NCI-H2171 treated with DMSO at 0.1 percent for 48 hours (cell line): ENCODE measurements at places on chromosomes 16 and 17.
A peak's percentile ranks its signal among the peaks of the same experiment; 100 is the strongest.

- DNase-seq = no peak
Measured at GRCh38 chr16:51733181-51733580, 582.1 kb upstream of the SALL1 start.

DNA sequence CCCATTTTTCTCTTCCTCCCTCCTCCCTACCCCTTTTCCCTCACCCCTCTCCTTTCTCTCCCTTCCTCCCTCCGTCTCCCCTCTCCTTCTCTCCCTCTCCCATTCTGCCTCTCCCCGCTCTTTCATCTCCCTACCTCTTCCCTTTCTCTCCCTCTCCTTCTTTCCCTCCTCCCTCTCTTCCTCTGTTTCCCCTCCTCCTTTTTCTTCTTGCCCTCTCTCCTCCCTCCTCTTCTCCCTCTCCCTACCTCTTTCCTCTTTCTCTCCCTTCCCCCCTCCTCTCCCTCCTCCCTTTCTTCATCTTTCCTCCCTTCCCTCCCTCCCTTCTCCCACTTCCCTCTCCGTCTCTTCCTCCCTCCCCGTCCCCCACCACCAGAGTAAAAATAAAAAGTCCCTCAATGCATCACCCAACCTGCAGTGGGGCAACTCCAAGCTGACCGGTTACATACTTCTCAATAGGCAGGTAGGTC lies 10.4 kb downstream of the CHD9NB start:
- DNase-seq = no peak

GRCh38 chr16:1908983-1909382 lies 9.2 kb downstream of the HS3ST6 start:
- DNase-seq = no peak

DNA sequence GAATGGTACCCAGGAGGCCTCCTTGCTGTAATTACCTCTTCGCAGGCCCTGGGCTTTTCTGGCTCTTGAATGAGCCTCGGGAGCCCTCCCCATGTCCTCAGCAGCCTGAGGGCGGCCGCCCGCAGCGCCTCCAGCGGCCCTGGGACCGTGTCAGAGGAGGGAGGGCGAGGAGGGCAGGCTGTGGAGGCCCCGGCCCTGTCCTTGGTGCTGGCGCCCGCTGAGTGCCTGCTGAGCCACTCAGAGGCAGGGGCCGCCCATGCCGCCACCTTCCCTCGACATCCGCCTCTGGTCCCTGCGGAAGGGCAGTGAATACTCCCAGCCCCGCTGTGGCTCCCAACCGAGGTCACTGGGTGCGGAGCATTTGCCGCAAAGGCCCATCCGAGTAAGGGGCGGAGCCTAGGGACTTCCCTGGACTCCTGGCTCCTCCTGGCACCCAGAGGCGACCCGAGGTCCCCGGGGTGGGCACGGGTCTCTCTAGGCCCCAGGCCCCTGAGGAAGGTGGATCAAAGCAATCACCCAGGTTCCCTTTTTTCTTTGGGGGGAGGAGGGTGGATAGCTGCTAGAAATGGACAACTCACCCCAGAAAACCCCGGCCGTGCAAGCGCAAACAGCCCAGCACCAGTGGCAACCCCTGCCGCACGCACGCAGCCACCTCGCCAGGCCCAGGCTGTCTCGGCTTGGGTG lies 2.8 kb downstream of the RBFOX3 start:
- no peak for DNase-seq

DNA sequence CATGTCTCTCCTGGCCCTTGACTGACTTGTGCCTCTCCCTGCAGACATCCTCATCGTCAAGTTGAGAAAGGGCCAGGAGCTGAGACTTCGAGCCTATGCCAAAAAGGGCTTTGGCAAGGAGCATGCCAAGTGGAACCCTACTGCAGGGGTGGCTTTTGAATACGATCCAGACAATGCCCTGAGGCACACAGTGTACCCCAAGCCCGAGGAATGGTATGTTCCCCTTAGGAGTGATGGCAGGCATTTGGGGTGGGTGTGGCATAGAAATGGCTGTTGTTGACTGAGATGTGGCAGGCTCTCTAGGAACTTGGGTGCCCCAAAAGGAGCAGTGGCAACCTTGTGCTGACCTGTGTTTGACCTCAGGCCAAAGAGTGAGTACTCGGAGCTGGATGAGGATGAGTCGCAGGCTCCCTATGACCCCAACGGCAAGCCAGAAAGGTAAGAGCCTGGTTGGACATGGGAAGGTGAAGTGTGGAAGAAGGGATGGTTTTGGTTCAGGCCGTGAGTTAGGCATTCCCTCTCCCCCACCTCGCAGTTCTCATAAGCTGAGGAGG lies 7.5 kb downstream of the POLR2C start:
- DNase-seq = no peak

- DNase-seq = peak; percentile 91
Measured at GRCh38 chr17:81566461-81567126, 14.4 kb upstream of the FAAP100 start.

DNA sequence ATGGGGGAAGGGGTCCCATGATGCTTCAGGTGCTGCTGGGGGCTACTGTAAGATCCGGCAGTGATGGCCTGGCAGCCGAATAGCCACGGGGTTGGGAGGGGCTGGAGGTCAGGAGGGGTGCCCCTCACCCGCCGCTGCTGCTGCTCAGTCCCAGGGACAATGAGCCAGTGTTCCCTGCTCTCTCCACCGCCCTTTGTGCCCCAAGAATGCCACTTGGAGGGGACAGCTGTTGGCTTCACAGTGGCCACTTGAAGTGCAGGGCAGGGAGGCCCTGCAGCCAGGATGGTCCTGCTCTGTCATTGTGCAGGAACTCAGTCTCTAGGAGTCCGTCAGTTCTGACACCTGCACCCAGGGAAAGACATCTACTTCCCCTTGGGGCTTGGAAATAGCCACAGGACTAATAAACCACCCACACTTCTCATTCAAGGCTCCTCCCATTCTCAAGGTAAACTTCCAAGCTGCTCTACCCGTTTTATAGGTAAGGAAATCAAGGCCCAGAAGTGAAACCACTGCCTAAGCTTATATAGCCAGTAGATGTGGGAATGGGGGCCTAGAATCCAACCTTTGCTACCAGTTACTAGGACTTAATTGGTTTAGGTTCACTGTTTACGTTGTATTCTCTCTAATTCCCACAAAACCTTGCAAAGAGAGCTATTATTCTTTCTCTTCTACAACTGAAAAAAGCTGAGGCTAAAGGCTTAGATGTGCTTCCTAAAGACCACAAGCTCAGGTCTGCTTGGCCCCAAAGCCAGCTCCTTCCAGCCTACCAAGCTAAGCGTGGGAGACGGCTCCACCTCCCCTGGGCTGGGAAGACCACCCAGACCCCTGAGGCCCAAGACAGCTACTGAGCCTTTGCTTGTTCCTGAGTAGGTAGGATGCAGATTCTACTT lies 6.2 kb upstream of the CPSF4L start:
- DNase-seq = no peak

DNA sequence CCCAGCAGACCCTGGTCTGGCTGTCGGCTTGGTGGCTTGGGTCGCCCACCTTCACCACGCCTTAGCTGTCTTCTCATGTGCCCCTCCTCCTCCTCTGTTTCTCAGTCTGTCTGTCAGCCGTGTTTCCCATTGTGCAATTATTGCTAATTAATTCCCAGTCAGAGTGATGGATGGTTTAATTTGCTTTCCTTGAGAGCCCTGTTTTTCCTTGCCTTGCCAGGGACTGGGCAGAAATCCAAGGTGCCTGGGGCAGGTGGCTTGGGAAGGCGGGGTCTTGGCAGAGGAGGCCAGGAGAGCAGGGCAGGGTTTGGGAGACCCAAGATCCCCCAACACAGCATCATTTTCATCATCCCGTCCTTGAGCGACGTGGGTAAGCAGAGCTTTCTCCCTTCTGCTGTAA lies 21.3 kb downstream of the NECAB2 start:
- DNase-seq = peak; percentile 87

GRCh38 chr16:1940273-1941161 lies 2.5 kb downstream of the MSRB1 start:
- DNase-seq = no peak

DNA sequence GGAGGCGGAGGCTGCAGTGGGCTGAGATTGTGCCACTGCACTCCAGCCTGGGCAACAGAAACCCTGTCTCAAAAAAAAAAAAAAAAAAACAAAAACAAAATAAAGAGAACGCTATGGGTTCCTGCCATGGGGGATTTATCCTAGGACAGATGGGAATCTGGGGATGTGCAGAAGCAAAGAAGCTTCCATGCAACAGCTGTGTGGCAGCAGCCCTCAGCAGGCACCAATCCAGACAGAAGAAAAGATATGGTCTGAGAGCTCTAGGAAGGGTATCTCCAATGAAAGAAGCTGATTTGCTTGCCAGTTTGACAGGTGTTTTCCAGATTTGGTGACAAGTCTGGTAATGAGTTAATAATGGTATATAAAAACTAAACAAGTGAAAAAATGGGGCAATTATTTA lies 11.6 kb downstream of the MYO19 start:
- peak; percentile 70 for DNase-seq

- DNase-seq = no peak
Measured at GRCh38 chr16:89230255-89230654, 12.8 kb downstream of the ZNF778 start.

GRCh38 chr16:78786635-78787034 lies 687.2 kb downstream of the WWOX start:
- DNase-seq = no peak

DNA sequence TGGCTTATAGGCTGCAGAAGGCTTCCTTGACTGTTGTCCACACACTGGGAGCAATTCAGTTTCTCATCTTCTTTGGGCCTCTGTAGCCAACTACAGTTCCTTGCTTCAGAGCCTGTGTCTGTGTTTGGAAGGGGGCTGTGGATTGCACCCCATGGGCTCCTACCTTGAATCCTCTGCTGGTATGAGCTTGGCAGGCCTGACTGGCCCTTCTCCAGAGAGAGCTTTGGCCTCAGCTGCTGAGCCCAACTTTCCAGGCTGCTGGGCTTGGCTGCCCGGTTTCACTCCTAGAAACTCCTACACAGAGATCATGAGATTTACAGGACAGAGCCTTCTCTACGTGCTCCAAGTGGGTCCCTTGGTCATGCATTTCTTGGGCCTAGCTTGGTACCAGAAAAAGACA lies 354.4 kb downstream of the SNX29 start:
- no peak for DNase-seq

DNA sequence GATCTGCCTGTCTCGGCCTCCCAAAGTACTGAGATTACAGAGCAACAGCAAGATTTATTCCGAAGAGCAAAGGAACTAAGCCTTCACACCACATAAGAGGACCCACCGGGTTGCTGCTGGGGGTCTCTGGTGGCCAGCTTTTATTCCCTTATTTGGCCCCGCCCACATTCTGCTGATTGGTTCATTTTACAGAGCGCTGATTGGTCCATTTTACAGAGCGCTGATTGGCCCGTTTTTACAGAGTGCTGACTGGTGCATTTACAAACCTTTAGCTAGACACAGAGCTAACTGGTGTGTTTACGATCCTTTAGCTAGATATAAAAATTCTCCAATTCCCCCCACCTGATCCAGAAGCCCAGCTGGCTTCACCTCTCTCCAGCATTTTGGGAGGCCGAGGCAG lies 26.3 kb downstream of the COPRS start:
- no peak for DNase-seq

- DNase-seq = no peak
Measured at GRCh38 chr17:59451706-59452105, 113.7 kb upstream of the DHX40 start.

- DNase-seq = no peak
Measured at GRCh38 chr17:43880420-43880991, 26.8 kb downstream of the MPP2 start.

GRCh38 chr16:58152246-58152868 lies 23.2 kb upstream of the CFAP20 start:
- DNase-seq = no peak

DNA sequence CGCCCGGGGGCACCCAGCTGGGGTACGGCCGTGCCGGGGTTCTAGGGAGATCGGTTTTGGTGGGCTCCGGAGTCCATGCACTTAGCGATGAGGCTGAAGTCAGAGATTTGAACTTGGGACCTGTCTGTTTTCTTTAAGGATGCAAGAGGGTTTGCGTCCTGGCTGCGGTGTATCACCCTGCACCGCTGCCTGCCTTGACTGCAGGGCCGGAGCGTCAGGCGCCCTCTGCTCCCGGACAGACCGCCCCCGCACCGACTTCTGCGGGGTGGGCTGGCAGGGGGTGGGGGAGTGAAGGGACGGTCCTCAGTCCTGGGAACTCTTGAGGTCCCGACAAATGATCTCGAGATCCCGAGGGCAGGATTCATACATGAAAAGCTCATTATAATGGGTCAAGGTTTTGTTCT lies 701 bp downstream of the PDP2 start:
- DNase-seq = no peak

GRCh38 chr17:60353773-60354172 lies 38.2 kb downstream of the USP32 start:
- no peak for DNase-seq

- peak; percentile 70 for DNase-seq
Measured at GRCh38 chr17:28494445-28495188, 11.5 kb upstream of the FOXN1 start.

DNA sequence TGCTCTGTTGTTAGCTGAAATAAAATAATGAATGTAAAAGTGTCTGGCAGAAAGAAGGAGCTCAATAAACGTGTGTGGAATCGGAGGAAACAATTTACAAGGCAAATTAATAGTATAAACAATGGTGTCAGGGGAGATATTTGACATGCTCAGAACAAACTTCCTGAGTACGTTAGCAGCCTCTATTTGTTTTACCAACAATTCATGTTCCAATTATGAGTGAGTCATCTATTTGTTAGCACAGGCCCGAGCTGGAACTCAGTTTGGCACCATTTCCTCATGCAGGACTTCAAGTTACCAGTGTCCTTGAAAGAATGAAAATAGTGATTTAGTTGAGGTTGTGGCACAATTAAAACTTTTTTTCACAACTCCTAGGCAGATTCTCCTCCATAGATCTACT lies 9.1 kb downstream of the ASIC2 start:
- no peak for DNase-seq

GRCh38 chr16:77469634-77470033 lies 34.8 kb upstream of the ADAMTS18 start:
- no peak for DNase-seq

DNA sequence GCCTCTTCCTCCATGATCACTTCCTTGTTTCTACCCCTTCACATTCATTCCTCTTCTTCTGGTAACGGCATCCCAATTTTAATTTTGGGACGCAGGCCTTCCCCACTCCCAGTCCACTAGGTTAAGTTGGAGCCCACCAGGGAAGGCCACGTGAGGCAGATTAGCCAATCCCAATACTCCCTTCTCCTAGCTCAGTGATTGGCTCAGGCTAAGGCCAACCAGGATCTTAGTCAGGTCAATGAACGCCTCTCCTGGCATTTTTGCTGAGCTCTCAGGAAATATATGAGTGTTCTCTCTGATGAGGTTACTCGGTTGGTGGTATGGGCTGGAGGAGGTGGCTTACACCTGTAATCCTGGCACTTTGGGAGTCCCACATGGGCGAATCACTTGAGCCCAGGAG lies 15.4 kb downstream of the SEZ6L2 start:
- DNase-seq = no peak
